ENCODE measurements at places on chromosomes 11 and 22.

- no peak for DNase-seq
Observed at GRCh38 chr11:2271077-2271326, 614 bp upstream of the ASCL2 start.

GRCh38 chr11:88066090-88066489 is 109.2 kb downstream of the RAB38 start:
- DNase-seq = no peak

DNA sequence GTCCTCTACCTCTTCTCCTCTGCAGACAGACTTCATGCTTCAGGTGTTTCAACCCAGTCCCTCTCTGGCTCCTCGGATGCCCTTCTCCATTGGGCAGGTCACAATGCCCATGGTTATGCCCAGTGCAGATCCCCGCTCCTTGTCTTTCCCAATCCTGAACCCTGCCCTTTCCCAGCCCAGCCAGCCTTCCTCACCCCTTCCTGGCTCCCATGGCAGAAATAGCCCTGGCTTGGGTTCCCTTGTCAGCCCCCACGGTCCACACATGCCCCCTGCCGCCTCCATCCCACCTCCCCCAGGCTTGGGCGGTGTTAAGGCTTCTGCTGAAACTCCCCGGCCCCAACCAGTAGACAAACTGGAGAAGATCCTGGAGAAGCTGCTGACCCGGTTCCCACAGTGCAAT is 9.3 kb upstream of the BACE1-AS start:
- no peak for DNase-seq

- no peak for DNase-seq
Observed at GRCh38 chr11:72038491-72038890, 39.8 kb downstream of the IL18BP start.

DNA sequence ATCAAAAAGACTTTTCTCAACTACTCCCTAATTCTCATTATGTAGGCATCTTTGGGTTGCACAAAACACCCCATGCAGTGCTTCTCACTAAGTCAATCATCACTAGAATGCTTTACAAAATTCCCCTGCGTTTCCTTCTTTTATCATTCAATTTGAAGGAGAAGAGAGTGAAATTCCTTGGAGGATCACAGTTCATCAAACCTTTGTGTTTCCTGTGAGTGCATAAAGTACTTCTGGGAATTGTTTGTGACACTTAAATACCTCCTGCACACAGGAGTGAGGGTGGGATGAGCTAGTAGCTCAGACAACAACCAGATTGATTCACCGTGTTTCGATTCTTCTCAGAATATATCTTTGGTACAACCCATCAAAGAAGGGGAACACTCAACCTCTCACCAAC is 3.7 kb upstream of the OR5AR1 start:
- DNase-seq = no peak

All from astrocyte of the cerebellum (primary cell).